ENCODE measurements at places on chromosomes 12 and 14.
A peak's percentile ranks its signal among the peaks of the same experiment; 100 is the strongest.

DNA sequence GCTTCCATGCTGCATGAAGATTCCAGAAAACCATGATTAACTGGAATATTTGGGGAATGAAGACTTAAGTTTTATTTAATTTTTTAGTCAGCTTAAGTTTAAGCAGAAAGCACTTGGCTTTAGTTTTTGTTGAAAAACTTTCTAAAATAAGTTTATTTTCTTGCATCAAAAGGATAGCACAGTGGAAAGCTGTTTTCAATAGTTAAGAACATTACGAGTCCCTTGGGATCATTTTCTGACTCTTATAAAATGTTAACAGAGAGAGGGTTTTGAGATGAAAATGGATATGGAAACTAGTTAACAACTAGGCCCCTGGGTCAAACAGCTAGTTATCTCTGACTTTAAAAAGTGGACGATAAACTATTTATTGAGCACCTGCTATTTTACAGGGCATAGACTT is 181.9 kb upstream of the SLC38A2 start:
- no peak for DNase-seq

DNA sequence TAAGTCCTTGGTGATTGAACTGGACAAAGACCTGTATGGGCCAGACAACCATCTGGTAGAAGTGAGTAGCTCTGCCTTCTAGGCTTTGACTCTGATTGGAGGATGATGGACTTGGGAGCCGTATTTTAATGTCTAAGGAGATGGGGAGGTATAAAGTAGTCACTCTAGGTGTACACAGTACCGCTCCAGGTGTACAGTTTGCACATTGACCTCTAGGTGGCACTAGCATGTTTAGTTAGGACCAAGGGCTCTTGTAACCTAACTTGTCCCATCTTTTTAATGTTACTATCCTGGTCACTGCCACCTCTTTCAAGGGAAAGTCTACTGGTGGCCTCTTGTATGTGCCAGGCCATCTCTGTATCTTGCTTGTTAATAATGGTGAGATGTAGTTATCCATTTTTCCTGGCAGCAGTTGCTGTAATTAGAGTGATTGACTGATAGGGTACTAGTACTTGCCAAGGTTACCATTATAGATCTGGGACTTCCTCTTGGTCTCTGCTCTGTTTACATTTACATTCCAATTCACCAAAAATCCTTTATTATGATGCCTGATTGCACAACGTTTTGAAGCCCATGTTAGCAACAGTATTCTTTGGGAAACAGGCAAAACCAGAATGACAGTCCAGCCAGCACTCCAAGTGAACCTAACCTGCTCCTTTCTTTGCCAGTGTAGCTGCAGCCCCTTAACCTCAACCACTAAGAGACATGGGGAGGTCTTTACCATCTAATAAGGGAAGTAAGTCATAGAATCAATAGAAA is 3.6 kb downstream of the SMARCD1 start:
- peak; percentile 51 for DNase-seq

- no peak for DNase-seq
Observed at GRCh38 chr12:28378736-28379135, 188.5 kb downstream of the CCDC91 start.

DNA sequence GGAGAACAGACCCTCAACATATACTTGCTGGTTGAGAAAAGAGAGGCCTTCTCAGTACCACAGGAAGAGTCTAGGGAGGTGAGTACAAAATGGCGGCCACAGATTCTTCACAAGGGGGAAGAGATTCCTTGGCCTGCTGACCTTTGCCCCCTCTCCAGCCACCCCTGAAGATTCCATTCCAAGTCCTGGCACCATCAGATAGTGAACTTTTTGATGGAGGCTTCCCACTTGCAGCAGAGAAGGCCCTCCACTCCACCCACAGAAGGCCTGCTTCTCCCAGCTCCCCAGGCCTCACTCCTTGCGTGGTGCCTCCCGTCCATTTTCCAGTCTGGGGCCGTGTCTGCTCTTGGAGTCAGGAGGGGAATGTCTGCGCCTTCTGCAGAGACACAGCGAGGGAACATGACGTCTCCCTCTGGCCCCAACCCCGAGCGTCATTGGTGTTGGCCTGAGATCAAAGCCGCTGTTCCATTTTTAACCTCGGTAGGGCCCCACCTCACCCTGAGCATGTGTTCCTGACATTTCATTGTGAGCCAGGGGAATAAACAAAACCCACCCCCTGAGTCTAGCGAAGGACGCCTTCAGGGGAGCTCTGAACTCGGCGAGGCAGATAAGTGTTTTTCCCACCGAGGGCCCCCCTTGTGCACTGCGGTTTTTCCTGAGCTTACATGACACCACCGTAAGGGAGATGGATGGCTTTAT is 268.7 kb upstream of the TBX3 start:
- no peak for DNase-seq

DNA sequence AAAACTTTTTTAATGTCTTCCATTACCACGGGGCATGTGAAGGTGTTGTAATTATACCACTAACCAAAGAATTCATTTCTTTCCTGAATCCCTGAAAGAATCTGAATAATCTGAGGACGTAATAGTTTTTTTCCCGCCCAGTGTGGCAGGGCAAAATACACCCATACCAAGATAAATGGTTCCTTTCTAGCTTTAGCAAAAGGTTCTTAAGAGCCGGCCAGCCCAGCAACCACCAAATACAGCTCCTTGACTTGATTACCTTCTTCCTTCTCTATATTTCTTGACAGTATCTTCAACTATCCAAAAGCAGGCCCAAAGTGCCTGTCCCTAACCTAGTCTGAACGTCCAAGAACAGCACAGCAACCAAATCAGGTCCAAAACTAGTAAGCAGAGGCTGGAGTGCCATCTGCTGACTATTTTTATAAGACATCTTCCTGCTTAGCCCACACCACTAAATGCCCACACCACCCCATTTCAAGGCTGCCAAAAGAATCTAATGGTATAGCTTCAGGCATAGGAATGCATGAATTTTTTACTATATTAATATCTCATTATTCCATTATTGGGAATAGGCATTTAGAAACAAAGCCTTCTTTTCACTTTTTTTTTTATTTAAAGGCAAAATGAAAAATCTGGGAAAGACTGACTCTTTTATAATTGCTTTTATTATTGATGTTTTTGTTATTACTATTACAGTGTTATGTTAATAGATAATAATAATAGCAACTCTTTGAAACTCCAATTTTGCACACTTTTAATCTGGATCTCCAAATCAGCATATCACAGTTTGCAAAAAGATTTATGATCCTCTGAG is 524.4 kb downstream of the MED13L start:
- no peak for DNase-seq

DNA sequence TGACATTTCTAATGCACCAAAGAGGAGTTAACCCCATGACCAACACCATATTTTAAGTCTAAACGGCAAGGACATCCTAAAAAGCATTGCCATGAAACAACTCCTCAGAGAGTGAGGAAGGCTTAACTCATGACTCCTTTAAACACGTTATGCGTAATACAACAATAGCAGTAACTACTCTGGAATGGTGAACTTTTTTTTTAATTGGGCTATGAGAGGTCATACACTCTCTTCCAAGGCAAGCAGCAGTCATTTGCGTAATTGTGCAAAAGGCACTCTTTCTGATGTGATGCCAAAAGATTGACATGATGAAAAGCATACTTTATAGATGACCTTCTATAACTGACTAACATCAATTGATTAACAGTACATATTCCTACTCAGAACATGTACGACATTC is 39.4 kb downstream of the RHOJ start:
- no peak for DNase-seq

GRCh38 chr12:122669397-122670070 is 33.6 kb downstream of the HCAR2 start:
- no peak for DNase-seq

GRCh38 chr12:106893451-106893850 is 62.3 kb upstream of the TMEM263 start:
- DNase-seq: no peak
